ENCODE measurements at places on chromosomes 12 and 14. TPM values are rescaled to one million over a fixed set of nuclear protein-coding genes. Genes with fewer than 3 reads are reported as not detected.

Gene APOF
- not detected for total RNA-seq

- H3K4me1 ChIP-seq: peaks cover 20% of the 10 kb centered on the region
- H3K27me3 ChIP-seq: no peaks in the 10 kb centered on the region
- no peak for DNase-seq
- H3K27ac ChIP-seq: no peak overlapping the region
- H3K4me3 ChIP-seq: no peak overlapping the region
- H3K36me3 ChIP-seq: no peaks in the 10 kb centered on the region
These were observed 22.3 kb upstream of the SPTLC2 start for GRCh38 chr14:77638771-77639171.

- H3K4me1 ChIP-seq: no peaks in the 10 kb centered on the region
- no peak for DNase-seq
- H3K36me3 ChIP-seq: no peaks in the 10 kb centered on the region
- H3K27me3 ChIP-seq: peaks cover 8% of the 10 kb centered on the region
- no peak overlapping the region for H3K4me3 ChIP-seq
These were observed 86.8 kb upstream of the EIF5 start for GRCh38 chr14:103247169-103247606.

DNA sequence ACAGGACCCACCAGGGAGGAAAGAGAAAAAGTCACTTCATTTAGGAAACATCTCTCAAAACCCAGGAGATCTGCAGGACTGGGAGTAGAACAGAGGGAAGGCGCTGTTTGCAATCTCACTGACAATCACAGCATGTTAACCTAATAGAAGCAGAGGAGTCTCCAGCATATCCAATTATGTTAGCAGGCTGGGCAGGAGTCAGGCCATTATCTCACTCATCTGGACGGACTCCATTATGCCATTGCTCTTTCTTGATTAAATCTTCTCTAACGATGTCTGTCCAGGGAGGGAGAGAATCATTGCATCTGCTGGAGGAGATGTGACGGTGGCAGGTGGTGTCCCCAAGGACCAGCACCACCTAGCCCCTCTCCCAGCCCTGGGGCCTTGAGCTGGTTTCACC lies 203.8 kb upstream of the SFSWAP start:
- H3K4me3 ChIP-seq: no peak overlapping the region
- no peak overlapping the region for H3K27ac ChIP-seq
- no peaks in the 10 kb centered on the region for H3K36me3 ChIP-seq
- no peak for DNase-seq

Gene IL26
- total RNA-seq: 8.1 TPM

- DNase-seq: no peak
- H3K4me1 ChIP-seq: peaks cover 5% of the 10 kb centered on the region
- no peaks in the 10 kb centered on the region for H3K27me3 ChIP-seq
- no peak overlapping the region for H3K27ac ChIP-seq
- no peak overlapping the region for H3K4me3 ChIP-seq
- H3K36me3 ChIP-seq: peaks cover 55% of the 10 kb centered on the region
These were observed 12.5 kb downstream of the PGAM5 start for GRCh38 chr12:132723015-132723763.

GRCh38 chr12:124034297-124034696 lies 61.3 kb downstream of the ZNF664 start:
- H3K27ac ChIP-seq: no peak overlapping the region
- no peak for DNase-seq
- H3K27me3 ChIP-seq: peaks cover 19% of the 10 kb centered on the region
- no peaks in the 10 kb centered on the region for H3K4me1 ChIP-seq

DNA sequence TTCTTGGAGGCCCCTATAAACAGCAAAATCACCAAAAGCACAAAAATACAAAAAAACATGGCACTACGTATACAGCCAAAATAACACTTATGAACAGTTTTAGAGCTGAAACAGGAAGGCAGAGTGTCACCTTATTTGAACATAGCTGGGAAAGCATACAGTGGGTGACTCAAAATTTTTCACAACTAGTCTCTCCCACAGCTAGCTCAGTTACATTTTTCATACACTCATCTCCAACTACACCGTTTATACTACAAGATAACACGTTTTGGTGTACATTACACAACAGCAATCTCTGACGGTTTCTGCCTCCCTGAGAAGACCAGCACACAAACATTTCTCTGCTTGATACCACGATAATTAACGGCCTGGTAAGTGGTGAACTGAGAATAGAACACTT lies 2.9 kb downstream of the RAD52 start:
- no peak for DNase-seq
- H3K36me3 ChIP-seq: peaks cover 14% of the 10 kb centered on the region
- peak overlapping the region; percentile 74 for H3K27ac ChIP-seq

GRCh38 chr14:100665511-100666032 lies 61.1 kb upstream of the DLK1 start:
- H3K4me3 ChIP-seq: no peak overlapping the region
- no peak overlapping the region for H3K27ac ChIP-seq
- no peaks in the 10 kb centered on the region for H3K4me1 ChIP-seq
- H3K27me3 ChIP-seq: peaks cover 13% of the 10 kb centered on the region
- DNase-seq: no peak

GRCh38 chr14:22416193-22416592 lies 172.8 kb downstream of the DAD1 start:
- H3K27ac ChIP-seq: no peak overlapping the region
- DNase-seq: no peak
- H3K4me1 ChIP-seq: no peaks in the 10 kb centered on the region
- no peaks in the 10 kb centered on the region for H3K36me3 ChIP-seq
- no peaks in the 10 kb centered on the region for H3K27me3 ChIP-seq

Gene CD163L1
- not detected for total RNA-seq

Gene CYP46A1
- total RNA-seq: not detected

DNA sequence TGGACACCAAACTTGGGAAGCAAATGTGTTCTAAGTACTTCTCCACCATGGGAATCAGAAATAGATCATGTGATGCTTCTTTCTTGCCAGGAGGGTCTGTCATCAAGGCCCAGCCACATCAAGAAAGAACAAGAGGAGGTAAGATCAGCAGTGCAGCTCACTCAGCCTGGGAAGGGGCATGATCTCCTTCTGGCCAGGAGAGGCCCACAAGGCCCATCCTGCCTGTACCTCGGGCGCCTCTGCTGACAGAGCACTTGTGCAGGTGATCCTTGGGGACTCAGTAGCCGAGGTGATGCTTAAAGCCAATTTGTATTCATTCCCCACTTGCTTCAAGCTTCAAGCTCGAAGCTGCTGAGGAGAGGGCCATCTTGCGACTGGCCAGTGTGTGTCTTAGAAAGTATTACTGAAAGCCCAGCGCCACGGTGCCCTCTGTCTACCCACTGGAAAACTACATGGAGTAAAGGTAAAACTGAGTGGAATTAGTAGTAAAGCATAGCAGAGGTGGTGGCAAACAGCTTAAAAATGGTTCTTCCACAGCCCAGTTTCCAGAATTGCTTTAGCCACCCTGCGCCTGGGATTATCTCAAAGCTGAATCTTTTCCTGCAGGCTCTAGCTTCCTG lies 26.2 kb downstream of the RTRAF start:
- peaks cover 7% of the 10 kb centered on the region for H3K4me1 ChIP-seq
- H3K27ac ChIP-seq: no peak overlapping the region
- DNase-seq: no peak
- peaks cover 13% of the 10 kb centered on the region for H3K36me3 ChIP-seq

- no peaks in the 10 kb centered on the region for H3K27me3 ChIP-seq
- H3K4me1 ChIP-seq: peaks cover 62% of the 10 kb centered on the region
- H3K36me3 ChIP-seq: peaks cover 16% of the 10 kb centered on the region
These were observed 2.7 kb upstream of the RPS6KA5 start for GRCh38 chr14:91063119-91063518.
